Neural progenitor cell (in vitro differentiated cells): ENCODE measurements at places on chromosomes 7 and 10.

GRCh38 chr10:74418285-74418872 lies 267.4 kb downstream of the ADK start:
- DNase-seq = peak; percentile 55

DNA sequence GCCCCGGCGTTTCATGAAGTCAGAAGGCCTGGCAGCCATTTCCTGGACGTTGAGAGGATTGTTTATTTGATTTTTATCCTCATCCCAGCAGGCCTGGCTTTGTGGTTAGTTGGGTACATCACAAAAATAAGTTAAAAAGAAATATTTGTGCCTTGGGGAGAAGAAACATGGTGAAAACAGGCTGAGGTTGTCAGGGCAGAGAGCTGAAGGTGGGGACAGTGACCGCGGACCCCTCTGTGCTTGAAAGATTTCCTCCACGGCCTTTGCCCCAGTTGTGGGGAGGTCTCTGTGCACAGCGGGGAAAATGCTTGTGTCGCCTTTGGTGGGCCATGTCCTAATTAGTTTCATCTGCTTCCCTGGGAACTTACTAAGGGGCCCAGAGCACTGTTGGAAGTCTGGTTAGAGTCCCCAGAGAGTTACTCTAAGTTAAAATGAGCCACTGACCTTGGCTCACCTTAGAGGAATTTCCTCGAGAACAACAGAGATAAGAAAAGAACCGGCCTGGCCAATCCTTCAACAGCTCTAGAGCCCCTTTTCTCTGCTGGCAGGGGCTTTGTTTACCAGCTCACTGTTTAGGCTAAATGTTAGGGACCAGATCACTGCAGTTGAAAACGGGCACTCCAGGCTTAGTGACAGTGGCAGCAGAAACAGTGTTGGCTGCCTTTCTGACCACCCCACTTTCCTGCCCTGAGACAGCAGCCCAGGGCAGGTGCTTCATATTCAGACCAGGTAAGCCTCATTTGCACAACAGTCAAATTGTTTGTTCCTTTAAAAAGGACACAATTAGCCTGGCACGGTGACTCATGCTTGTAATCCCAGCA lies 37.9 kb downstream of the CRCP start:
- DNase-seq = peak; percentile 37

- no peak for DNase-seq
Measured at GRCh38 chr7:2168615-2169311, 64.0 kb downstream of the MAD1L1 start.

- no peak for DNase-seq
Measured at GRCh38 chr10:20970708-20971107, 73.6 kb upstream of the NEBL start.

DNA sequence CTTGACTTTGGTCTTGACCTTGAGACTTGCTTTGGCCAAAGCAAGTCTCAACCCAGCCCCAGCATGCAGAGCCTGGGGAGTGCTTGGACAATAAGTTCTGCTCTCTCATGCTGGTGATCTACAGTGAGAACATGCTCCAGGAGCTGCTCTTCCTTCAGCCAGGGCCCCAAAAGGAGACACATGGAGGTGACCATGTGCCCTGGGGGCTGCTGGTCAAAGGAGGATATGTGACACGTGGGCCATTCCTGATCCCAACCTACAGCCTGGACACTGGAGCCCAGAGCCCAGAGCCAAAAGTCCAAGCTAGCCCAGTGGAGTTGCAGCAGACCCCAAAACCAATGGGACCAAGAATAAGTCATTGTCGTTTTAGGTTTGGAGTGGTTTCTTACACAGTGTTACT lies 78.2 kb upstream of the CHST15 start:
- no peak for DNase-seq

DNA sequence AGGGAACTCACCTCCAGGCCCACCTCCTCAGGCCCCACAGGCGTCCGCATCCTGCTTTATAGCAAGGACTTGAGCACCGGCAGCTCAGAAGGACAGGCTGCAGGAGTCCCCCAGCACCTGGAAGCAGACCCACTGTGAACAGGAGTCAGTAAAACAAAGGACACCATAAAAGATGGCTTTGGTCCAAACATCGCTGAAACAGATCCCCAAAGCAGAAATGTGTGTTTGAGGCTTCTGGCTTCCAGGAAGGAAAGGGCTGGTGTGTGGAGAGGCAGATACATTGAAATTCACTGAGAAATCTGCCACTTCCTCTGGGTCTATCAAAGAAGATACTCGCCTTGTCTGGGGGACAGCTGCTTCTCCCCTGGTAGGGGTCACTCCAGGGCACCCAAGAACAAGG lies 286.2 kb downstream of the PLXNA4 start:
- no peak for DNase-seq

DNA sequence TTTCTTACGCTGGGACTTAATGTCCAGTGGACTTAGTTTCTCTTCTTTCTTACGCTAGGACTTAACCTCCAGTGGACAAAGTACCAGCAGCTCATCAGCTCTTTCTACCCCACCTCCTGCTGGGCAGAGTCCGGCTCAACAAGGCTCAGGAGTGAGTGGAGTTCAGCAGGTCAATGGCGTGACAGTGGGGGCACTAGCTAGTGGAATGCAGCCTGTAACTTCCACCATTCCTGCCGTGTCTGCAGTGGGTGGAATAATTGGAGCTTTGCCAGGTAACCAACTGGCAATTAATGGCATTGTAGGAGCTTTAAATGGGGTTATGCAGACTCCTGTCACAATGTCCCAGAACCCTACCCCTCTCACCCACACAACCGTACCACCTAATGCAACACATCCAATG lies 199.7 kb downstream of the MLLT10 start:
- DNase-seq = peak; percentile 70

GRCh38 chr10:130061760-130062159 lies 48.9 kb downstream of the C10orf143 start:
- DNase-seq = no peak

DNA sequence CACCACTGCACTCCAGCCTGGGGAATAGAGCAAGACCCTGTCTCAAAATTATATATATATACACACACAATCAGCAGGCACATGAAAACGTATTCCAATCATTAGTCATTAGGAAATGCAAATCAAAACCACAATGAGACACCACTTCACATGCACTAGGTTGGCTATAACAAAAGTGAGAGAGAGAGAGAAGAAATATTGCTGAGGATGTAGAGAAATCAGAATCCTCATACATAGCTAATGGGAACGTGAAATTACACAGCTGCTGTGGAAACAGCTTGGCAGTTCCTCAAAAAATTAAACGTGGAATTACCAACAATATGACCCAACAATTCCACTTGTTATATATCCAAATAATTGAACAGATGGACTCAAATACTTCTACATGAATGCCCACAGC lies 43.3 kb upstream of the CNNM1 start:
- DNase-seq = no peak

DNA sequence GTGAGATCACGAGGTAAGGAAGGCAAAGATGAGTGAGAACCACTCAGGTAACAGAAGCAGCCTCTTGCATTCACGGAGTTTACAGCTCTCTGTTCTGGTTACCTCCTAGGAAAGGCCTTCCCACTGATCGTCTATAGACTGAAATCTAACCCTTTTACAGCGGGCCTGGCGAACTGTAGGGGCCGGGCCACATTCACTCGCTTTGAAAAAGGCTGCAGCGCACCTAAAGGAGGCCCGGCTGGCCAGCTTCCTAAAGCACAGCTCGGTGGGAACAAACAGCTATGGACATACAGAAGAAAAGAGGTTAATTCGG lies 565 bp downstream of the ATP5MK start:
- peak; percentile 44 for DNase-seq

DNA sequence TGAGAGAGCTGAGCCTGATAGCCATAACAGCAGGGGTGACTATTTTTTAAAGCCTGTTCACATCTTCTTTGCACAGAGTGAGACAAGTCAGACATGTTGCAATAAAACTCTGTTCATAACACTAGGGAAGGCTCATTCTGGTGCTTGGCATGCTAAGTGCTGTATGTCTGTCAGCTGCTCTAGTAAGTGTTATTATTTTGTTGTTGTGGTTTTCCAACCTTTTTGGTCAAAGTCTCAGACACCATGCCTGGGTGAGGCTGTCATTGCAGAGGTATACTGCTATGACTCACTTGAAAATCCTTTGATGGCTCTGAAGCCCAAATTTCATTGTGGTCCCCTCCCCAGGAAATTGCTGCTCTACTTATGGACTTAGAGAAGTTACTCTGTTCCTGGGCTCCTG lies 129.7 kb downstream of the ADRA2A start:
- no peak for DNase-seq

DNA sequence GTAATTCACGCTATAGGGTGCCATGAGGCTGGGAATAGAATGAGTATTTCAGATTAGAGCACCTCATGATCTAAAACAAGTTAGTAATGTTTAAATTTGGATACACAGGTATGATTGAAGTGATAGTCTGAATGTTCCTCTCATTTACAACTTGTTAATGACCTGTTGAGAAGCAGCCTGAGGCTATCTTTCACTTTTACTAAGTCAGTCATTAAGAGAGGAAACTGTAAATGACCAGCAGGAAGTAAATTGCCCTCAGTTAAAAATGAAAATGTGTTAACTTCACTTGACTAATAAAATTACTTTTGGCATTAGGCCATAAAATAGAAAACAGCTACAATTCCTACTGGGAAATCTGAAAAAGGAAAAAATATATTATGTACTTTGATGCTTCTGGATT lies 1042.0 kb downstream of the DNAJB9 start:
- DNase-seq = no peak
